ENCODE measurements at places on chromosomes 11 and 22.

GRCh38 chr22:45608763-45609180 is 62.9 kb upstream of the ATXN10 start:
- DNase-seq = peak; percentile 79

- DNase-seq = peak; percentile 4
These were observed 8.3 kb upstream of the HTR3B start for GRCh38 chr11:113896156-113896879.

GRCh38 chr11:131606811-131607335 is 236.5 kb downstream of the NTM start:
- no peak for DNase-seq

DNA sequence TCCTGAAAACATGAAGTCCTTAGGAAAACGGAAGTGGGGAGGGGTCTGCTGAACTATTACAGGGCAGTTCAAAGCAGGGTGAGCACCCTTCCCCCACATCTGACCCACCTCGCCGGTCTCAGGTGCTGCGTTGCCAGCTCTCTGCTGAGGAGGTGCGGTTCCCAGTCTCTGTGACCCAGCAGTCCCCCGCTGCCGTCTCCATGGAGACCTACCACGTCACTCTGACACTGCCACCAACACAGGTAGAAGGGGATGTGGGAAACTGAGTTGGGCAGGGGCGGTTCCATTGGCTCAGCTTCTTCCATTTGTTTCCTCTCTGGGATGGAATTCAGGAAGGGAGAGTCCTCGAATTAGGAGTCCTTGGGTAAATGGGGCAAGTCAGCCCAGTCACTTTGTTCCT is 3.3 kb downstream of the C2CD2L start:
- DNase-seq = no peak

DNA sequence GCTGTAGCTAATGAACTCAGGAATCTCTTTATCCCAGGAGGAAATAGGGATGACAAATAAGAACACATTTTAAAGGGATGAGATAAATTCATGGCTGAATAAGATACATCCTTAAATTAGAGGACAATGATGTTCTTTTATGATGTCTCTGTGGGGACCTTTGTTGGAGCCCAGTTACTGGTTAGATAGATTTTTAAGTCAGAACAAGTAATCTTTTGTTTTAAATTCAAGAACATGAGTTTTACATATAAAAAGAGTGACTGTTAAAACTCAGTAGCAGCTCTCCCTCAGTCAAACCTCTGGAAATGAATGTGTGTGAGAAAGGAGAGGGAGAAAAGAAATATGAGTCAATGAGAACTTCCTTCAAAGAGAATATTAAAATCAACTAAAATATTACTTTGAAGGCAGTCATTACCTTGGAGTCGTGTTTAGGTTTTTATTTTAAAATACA is 241.6 kb downstream of the SWAP70 start:
- DNase-seq = no peak

DNA sequence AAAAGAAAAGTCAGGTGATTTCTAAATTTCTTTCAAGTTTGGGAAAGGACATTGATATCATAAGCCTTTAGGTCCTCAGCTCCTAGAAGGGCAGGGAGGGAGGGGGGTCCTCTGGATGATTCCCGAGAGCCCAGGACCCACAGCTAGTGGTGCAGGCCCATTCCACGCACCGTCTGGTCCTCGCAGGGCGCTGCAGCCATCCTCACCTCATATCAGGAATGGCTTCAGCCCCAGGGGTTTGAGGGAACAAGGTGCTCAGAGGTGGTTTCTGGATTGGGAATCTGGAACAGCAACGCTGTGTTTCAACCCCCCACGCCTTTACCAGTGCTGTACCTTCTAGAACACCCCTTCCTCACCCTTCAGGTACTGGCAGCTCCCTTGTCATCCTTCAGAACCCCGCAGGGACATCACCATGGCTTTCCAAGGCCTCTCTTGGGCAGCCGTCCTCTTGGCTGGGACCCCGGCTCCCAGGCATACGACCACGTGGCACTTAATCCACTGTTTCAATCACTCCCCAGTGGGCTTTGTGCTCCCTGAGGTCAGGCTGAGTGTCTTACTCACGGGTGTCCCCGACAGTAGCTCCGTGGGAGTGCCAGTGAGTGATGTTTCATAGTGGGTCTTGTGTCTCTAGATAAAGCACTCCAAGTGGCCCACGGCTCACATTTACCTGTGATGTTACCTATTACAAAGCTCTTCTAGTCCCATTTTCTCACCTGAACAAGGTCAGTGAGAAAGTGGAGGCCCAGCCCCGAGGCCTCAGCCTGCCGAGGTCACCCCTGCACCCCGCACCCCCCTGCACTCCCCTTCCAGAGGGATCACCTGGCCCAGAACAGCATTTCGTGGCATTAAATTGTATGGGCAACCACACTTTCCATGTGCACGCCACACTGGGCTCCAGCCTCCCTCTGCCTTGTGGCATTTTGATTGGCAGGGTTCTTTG is 93.9 kb downstream of the MORC2 start:
- no peak for DNase-seq

- peak; percentile 97 for DNase-seq
These were observed 296.2 kb downstream of the DDX10 start for GRCh38 chr11:108961095-108961494.

- DNase-seq = no peak
These were observed 41.5 kb downstream of the OR4D9 start for GRCh38 chr11:59552844-59553243.

GRCh38 chr11:131858505-131858904 is 488.1 kb downstream of the NTM start:
- no peak for DNase-seq

GRCh38 chr22:43867839-43868635 is 5.7 kb upstream of the SULT4A1 start:
- peak; percentile 19 for DNase-seq

GRCh38 chr22:48835364-48835763 is 992.3 kb downstream of the BRD1 start:
- no peak for DNase-seq

GRCh38 chr22:24112188-24112587 is 69.1 kb upstream of the SUSD2 start:
- no peak for DNase-seq

DNA sequence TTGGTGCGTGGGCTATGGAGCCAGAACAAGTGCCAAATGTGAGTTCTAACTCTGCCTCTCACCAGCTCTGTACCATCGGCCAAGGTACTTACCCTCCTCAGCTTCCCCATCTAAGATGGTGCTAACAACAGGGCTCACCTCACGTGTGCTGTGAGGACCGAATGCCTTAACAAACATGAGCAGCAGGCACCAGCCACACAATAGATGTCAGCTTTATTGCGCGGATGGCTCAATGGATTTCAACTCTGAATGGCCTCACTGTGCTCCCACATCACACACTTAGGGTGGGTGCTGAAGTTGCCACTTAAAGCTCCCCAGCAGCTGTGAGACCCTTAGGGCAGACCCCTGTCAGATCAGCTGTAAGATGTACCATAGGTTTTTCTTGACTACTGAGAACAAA is 24.1 kb downstream of the RELT start:
- no peak for DNase-seq

DNA sequence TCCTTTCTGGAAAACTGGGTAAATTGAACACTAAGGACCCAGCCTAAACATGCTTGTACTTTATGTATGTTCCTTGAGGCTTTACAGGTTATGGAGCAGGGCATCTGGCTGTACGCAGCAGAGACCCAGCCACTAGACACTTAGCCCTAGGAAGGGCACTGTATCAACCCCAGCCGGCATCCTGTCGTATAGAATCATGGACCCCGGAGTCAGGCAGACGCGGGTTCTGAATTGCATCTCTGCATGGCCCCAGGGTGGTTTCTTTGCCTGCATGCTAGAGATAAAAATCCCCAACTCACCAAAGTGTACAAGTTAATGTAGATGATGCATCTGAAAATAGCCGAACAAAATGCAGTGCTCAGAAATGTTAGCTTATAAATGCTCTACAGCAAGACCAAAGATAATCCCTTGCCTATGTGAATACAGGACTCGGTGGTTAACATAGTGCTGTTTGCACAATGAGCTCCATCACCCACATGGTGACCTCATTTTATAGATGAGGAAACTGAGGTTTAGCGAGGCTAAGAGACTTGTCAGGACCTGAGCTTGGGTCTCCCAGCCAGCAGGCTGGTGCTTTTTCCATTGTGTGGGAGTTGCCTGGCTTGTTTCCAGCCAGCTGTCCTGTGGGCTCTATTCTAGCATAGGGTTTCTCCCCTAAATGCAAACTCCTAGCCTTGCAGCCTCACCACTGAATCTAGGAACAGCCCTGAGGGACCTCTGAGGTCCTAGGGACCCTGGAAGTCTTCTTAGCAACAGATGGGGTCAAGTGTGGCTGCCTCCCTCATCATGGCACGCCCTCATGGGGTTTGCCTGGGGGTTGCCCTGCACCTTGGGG is 7.3 kb downstream of the CD6 start:
- peak; percentile 98 for DNase-seq

DNA sequence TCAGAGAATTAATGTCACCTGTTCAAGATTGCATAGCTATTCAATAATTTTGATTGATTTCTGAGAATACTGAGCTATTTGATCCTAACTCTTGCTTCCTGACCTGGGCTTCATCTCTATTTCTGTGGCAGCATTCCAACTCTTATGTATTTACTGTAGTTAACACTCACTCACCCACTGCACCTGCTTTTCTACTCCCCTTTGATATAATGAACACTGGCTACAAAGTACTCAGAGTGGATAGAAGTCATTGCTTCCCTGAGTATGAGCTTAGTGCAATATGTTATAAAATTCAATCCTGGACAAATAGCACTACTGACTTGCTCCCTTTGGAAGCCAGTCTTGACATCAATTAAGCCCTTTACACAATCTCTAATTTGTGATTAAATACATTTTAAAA is 117.2 kb downstream of the APIP start:
- no peak for DNase-seq

DNA sequence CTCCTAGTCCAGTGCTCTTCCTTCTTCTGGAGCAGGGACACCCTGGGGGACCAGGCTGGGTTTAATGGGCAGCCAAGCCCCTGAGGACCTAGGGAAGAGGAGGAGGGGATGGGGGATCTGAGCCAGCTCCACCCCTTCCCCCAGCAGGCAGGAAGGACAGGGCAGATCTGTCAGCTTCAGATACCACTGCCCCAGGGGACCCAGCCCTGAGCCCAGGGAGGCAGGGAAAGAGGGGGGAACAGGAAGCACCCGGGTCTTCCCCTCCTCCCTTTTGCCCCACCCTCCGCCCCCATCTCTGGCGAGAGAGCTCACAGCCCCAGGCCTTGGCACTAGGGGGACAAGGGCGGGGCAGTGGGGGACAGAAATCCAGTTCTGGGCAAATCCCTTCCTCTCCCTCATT is 11.7 kb upstream of the SOX10 start:
- no peak for DNase-seq

DNA sequence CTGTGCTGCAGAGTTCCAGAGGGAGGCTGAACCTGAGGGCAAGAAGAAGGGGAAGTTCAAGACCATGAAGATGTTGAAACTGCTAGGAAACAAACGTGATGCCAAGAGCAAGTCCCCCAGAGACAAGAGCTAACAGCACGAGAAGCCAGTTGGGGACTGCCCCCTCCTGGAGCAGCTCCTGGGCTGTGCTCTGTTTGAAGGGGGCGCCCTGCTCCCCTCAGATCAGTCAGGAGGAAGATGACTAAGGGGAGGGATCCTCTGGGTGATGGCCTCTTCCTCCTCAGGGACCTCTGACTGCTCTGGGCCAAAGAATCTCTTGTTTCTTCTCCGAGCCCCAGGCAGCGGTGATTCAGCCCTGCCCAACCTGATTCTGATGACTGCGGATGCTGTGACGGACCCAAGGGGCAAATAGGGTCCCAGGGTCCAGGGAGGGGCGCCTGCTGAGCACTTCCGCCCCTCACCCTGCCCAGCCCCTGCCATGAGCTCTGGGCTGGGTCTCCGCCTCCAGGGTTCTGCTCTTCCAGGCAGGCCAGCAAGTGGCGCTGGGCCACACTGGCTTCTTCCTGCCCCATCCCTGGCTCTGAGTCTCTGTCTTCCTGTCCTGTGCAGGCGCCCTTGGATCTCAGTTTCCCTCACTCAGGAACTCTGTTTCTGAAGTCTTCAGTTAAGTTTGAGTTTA is 12.6 kb downstream of the C22orf23 start:
- peak; percentile 80 for DNase-seq

- no peak for DNase-seq
These were observed 98.5 kb downstream of the SMCO4 start for GRCh38 chr11:93444617-93445073.

- DNase-seq = no peak
These were observed 240.8 kb upstream of the MTNR1B start for GRCh38 chr11:92728628-92729027.

- no peak for DNase-seq
These were observed 353.7 kb downstream of the METTL15 start for GRCh38 chr11:28461846-28462245.

GRCh38 chr22:41833369-41834004 is 582 bp downstream of the SREBF2 start:
- no peak for DNase-seq

DNA sequence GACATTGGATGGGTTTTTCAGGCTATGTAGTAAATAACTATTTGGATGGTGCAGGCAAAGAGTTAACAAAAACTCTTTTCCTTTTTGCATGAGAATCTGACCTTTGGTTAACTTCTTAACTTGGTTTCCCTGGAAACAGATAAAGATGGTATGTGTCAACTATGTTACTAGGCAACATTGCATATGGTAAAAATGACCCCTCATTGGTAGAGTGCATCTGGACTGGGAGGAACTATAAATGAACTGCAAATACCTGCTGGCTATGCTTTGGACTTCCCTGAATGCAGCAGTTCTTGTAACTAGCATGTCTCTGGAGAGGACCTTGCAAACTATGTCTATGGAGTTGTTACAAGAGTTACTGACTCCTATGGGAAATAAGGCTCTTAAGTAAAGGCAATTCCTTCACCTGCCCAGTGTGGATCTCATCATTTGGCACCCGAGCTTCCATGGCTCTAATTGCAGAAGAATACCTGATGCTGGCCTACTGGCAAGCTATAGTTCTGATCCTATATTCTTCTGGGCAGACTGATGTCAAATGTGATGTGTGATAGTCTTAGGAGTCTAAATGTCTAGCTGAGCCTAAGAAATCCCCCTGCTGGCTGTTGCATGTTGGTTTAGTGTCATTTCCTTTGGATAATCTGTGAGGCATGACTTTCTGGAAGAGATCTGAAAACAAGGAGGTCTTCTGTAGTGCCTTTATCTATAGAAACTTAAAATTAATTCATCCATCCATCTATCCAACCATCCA is 126.7 kb upstream of the MTMR2 start:
- DNase-seq = no peak

GRCh38 chr11:122337704-122338103 is 221.7 kb upstream of the BLID start:
- no peak for DNase-seq

DNA sequence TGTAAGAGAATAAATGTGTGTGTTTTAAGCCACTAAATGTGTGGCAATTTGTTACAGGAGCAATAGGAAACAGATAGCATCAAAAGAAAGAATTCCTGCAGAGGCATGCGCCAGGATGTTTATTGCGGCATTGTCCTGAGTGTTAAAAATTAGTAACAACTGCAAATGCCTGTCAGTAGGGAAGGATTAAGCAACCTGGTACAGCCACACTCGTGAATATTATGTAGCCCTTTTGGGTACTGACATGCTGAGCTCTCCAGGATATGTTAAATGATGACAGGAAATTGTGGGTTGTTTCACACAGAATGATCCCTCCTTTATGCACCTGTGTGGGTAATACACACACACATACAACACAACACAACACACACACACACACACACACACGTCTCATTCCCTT is 69.7 kb upstream of the MYOD1 start:
- DNase-seq = no peak
